Cardiac fibroblast (primary cell): ENCODE measurements at places on chromosomes 1 and 21.

- peak; percentile 49 for DNase-seq
Observed at GRCh38 chr1:196115646-196116045, 492.6 kb downstream of the KCNT2 start.

GRCh38 chr1:97006044-97006661, 284.6 kb downstream of the PTBP2 start:
- DNase-seq: peak; percentile 81

DNA sequence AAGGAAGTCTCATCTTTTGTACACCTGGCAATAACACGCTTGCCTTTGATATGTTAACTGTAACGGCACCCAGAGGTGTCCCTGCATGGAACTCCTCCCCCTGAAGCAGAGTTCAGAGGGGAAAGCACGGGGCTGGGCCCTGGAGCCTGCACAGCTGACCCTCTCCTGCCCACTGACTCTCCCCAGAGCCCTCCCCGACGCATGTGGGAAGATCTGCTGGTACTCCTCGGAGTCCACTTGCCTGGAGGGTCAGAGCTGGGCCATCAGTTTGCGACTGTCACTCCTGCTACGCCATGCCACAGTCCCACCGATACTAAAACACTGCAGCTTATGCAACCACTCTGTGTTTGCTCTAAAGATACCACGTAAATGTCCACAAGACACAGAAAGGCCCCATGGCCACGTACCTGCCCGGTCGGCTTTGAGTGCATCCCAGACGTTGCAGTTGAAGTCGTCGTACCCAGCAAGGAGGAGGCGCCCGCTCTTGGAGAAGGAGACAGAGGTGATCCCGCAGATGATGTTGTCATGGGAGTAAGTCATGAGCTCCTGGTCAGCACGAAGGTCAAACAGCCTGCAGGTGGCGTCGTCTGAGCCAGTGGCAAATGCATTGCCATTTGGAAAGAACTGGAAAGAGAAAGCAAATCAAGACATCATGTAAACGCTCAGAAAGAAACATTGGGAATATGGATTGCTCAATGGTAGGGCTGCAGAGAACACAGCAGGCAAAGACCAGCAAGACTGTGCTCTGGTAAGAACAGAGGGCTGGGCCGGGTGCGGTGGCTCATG, 10.6 kb upstream of the NADK start:
- DNase-seq: peak; percentile 52

GRCh38 chr1:246724731-246725095, 504 bp downstream of the SCCPDH start:
- DNase-seq: peak; percentile 45

DNA sequence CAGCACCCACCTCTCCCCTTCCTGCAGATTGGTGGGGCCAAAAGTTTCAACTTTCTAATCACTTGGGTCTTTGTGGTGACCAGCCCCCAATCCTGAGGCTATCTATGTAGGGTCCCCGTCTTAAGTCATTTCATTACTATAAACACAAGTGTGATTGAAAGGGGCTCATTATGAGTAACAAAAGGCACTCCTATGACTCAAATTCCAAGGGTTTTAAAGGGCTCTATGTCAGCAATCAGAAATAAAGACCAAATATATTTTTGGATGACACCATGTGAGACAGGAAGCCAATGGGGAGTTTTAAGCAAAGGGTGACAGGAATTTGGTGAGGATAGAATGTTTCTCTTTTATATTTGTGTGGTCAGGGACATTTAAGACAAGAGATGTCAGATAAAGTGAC, 6.2 kb downstream of the ERO1B start:
- DNase-seq: no peak

DNA sequence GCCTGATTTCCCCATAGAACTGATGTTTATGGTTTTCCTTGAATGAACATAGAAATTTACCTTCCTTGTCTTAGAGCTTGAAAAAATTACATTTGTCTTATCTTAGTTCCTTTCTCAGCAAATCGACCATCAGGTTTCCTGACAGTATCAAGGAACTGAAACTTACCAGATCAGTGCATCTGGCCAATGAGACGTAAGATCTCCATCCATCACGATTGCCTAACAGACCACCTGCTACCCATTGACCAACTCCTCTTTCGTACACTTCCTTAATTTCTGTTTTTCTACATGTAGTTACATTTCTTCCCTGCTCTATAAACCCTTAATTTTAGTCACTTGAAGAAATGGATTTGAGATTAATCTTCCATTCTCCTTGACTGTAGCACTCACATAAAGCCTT, 57.4 kb upstream of the TMPRSS15 start:
- no peak for DNase-seq

DNA sequence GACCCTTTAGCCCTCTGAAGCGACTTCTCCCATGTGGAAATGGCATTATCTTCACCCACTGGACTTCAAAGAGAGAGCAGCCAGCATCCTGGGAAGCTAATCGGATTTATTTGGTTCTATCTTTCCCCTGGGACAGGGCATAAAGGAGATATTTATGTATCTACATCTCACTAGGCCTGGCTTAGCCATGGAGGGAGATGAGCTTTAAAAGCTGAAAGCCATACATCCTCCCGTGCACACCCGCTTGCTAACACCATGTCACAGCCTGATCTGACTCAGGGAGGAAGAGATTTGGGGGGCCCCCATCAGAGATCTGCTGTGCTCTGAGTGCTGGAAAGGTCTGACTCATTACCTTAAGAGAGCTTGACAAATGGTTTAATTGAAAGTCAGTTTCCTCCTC, 155.9 kb downstream of the PLXNA2 start:
- no peak for DNase-seq

DNA sequence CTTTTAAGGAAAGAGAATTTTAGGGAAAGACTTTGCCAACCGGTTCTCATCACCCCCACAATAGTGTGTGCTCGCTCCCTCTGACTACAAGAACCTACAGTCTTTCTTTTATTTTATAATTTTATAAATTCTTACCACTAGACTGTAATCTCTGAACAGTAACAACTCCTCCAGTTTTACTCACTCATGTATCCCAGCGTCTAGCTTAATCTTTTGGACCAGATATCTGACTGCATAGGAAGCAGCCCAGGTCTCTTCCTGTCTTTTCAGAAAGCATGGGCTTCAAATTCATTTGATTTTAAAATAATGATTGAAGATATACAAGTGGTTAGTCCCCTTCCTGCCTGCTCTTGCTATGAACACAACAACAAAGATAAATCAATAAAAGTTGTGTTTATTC, 19.0 kb upstream of the DUSP10 start:
- no peak for DNase-seq

- no peak for DNase-seq
Observed at GRCh38 chr1:3923378-3924185, 23.5 kb upstream of the C1orf174 start.

- DNase-seq: no peak
Observed at GRCh38 chr1:117636637-117637425, 31.0 kb downstream of the TENT5C start.

GRCh38 chr1:164058198-164058597, 500.8 kb upstream of the PBX1 start:
- DNase-seq: no peak

DNA sequence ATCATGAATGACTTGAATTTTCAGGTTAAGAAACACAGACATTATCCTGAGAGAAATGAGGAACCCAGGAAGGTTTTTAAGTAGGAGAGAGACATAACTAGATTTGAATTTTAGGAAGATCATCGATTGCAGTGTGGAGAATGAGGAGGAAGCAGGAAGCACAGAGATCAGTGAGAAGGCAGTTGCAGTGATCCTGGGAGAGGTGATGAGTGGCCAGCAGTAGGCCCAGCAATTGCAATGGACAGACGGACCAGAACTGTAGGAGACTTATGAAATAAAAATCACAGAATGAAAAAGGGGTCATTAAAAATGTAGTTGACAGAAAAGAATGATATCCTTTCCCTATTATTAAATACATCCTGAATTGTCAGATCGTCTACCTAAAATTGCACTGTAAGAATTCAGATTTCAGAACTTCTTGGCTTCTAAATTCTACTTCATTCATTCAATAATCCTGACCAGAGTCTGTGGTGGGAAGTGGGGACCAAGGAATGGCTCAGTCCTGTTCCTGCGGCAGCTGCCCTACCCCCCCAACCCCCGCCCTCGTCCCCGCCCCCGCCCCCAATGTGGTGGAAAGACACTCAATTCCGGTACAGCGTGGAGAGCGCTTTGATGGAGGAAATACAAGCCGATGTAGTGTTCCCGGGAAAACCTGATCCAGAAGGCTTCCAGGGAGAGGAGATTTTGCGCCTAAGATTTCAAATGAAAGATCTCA, 35.1 kb downstream of the SLC2A1 start:
- DNase-seq: no peak

GRCh38 chr1:223189903-223190724, 47.1 kb upstream of the TLR5 start:
- DNase-seq: no peak

- no peak for DNase-seq
Observed at GRCh38 chr1:225442123-225442505, 14.3 kb upstream of the LBR start.

- DNase-seq: peak; percentile 25
Observed at GRCh38 chr1:241323514-241324195, 33.4 kb downstream of the RGS7 start.

DNA sequence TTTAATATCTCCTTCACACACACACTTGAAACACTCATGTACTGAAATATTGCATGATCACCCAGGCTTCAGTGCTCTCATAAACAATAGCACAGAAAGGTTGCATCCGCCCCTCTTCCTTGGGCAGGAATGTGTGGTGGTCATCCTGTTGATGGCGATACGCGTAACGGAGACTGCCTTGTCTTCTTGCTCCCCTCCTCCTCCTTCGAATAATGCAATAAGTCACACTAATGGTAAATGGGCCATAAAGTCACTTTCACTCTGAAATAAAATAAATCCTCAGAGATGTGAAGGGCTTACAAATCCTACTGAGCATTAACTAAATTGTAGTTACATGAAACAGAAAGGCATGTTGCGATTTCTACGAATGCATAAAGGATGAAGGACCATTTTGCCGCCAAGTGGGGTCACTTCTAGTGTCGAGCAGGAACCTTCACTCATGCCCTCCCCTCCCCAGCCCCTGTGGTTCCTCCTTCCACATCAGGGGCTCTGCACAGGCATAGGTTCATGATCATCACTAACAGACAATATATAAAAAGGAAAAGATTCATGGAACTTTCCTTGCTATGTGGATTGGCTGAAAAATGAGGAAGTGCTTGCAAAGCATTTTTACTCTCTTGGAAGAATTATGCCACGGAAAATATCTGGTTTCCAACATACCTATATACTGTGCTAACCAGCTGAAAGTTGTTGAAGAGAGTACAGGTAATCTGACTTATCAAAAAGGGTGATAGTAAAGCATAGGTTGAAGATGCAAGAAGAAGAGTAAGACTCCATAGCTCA, 1.2 kb upstream of the PGBD5 start:
- no peak for DNase-seq

GRCh38 chr1:245880754-245881403, 626.2 kb downstream of the SMYD3 start:
- peak; percentile 91 for DNase-seq

DNA sequence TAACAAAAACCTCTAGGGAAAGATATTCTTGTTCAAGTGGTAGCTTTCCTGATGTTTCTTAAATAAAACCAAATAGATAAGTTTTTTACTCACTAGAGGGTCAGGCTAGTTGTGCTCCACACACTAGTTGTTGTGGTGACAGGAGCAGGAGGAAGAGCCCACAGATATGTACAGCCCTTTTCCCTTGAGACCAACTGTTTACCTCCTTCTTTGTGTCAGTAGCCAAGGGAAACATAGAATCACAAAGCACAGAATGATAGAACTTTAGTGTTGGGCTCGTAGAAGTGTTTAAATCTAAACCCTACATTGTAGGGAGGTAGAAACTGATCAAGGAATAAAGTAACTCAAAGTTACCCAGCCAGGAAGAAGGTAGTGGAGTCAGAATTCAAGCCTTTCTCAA, 309.0 kb downstream of the CTH start:
- no peak for DNase-seq

DNA sequence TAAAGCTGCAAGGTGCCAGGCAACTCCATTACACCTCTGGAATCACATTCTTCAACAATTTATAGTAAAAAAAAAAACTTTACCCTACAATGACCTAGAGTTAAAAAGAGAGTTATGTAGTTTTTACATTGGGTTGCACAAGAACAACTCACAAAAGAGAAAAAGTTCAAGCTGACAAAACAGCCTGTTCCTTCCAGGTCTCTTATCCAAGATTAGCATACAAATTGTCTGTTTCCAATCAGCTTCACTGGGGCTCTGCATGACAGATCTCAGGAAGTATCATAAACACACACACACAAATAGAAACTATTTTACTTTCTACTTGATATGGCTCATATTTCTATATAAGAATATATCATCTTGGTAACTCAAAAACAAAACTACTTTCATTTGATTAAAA, 154.6 kb downstream of the PCNX2 start:
- peak; percentile 79 for DNase-seq

GRCh38 chr1:119453021-119453420, 38.1 kb downstream of the HSD3B2 start:
- DNase-seq: peak; percentile 61

DNA sequence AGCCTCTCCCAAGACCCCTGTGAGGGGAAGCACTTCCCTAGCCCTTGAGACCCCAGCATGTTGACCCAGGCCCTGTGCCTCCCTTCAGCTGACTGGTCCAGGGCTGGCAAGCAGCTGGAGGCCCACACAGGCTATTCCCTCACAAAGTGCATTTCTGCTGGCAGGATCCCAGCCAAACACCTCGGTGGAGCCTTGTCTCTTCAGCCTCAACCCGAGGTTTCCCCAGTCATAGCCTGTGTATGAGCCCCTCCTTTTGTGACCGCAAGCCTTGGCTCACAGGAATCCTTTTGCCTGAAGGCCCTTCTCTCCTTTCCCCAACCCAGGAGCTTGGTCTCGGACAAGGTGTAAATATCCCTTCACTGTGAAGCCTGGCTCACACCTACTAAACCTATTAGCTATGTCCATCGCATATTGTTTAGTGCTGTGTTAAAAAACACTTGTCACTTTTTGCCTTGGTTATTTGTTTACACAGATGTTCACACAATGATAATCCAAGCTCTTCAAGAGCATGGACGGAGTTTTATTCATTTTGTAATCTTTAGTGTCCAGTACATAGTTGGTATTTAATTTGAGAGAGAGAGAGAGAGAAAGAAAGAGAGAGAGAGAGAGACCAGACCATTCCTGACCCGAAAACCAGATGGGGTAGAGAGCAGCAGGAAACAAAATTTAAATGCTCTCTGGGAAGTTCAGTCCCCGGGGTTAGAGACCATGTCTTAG, 8.5 kb upstream of the CD247 start:
- no peak for DNase-seq

DNA sequence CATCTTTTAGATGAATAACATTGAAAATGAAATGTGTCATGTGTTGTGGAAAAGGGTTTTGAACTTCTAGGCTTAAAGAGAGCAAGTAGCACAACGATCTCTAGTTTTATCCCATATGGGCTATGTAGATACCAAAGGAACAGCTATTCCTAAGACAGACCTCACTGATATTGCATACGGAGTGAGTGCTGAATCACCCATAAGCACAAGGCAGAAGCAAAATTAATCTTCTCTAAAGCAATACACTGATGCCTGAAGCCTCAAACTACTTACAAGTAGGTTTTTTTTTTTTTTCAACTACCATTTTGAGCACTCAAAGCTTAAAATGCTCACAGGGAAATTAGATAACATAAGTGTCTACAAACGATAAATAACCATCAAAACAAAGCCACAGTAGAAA, 5.0 kb upstream of the KMO start:
- DNase-seq: no peak
